ENCODE measurements at places on chromosomes 3 and 15. TPM values are rescaled to one million over a fixed set of nuclear protein-coding genes. Genes with fewer than 3 reads are reported as not detected.

CCDC9B gene
- 4.4 TPM for total RNA-seq

GRCh38 chr3:54817628-54818027 lies 110.2 kb downstream of the LRTM1 start:
- DNase-seq, result no peak

CRYGS gene
- 0.31 TPM for total RNA-seq

DNA sequence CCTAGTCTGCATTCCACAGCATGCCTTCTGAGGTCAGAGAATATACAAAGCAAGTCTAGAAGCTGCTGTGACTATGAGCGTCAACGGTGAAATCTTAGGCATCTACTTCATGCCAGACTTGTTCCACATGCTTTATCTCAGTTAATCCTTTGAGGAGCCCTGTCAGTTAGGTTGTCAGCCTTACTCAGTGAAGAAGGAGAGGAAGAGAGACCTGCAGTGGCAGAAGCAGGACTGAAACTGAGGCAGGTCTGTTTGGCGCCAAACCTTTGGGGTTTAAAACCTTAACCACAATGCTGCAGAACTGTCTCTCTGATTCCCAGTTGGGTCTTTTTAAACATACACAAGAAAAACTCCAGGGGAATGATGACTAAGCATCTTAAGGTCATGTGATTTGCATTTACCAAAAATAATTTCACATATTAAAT lies 139.0 kb upstream of the LIPC start:
- DNase-seq, result no peak

DNA sequence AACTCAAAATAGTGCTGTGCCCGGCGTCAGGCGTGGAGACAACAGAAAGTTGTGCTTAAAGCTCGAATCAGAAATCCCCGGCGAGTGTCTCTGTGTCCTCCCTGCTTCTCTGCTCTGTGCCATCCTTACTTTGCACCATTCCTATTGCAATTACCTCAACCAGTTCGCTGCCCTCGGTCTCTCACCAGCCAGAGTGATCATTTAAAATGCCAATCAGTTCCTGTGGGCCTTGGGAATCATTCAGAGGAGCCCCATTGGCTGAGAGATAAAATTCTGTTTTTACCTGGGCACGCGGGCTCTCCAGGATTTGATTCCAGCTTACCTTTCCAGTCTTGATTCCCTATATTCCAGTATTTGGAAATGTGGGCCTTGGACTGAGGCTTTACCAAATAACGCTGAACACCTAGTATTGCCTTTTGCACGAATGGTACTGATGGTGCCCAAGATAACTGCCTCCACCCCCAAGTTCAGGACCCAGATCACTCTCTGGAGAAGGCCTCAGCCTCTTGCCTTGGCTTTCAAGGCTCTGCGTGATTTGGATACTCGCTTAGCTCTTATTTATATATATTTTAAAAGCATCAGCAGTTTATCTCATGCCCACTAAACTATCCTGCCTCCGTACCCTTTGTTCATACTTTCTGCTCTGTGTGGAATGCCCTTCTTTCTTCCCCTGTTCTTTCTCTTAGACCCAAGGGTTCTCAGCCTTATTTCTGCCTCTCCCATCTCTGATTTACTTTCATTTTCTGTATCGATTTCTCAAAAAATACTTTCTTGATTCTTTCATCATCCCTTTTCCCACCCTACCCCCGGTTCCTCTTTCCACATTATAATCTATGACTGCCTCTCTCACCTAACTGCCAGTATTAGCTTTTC lies 863 bp downstream of the PSMA4 start:
- peak; percentile 2 for DNase-seq

All from A172 (cell line).